ENCODE measurements at places on chromosomes 12 and 14. TPM values are rescaled to one million over a fixed set of nuclear protein-coding genes. Genes with fewer than 3 reads are reported as not detected.

DNA sequence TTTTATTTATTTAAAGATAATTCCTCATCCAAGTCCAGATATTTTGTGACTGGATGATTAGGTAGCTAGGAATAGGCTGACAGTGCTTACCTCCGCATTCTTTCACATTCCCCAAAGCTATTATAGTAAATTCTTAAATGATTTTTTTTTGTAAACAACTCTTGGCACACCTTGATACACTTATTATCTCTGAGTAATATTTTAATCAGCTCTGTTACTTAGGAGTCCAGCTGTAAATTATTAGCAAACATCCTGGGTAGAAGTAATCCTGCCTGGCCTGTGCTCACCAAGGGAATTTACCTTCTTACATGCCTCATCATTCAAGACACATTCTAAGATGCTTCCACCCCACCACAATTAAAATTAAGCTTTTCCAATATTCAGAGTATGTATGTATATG is 186.1 kb downstream of the SLC2A13 start:
- H3K4me3 ChIP-seq = no peak overlapping the region
- H3K36me3 ChIP-seq = no peaks in the 10 kb centered on the region
- no peaks in the 10 kb centered on the region for H3K4me1 ChIP-seq
- H3K27me3 ChIP-seq = no peaks in the 10 kb centered on the region
- no peak for DNase-seq
- H3K27ac ChIP-seq = no peak overlapping the region

GRCh38 chr14:104681689-104682074 is 7.7 kb upstream of the INF2 start:
- peak overlapping the region; percentile 96 for H3K27ac ChIP-seq
- H3K4me1 ChIP-seq = peaks cover 40% of the 10 kb centered on the region
- no peaks in the 10 kb centered on the region for H3K27me3 ChIP-seq
- H3K4me3 ChIP-seq = peak overlapping the region; percentile 39
- peak; percentile 81 for DNase-seq

- peak; percentile 66 for DNase-seq
- peaks cover 8% of the 10 kb centered on the region for H3K27me3 ChIP-seq
- H3K36me3 ChIP-seq = no peaks in the 10 kb centered on the region
- H3K27ac ChIP-seq = no peak overlapping the region
These were observed 31.2 kb downstream of the TAS2R7 start for GRCh38 chr12:10771132-10771733.

- H3K36me3 ChIP-seq = no peaks in the 10 kb centered on the region
- no peak overlapping the region for H3K27ac ChIP-seq
- DNase-seq = no peak
- H3K27me3 ChIP-seq = no peaks in the 10 kb centered on the region
- H3K4me3 ChIP-seq = no peak overlapping the region
- H3K4me1 ChIP-seq = peaks cover 8% of the 10 kb centered on the region
These were observed 708.6 kb upstream of the TMEM132C start for GRCh38 chr12:127558361-127558760.

Gene HECTD4
- polyA plus RNA-seq = 5.5 TPM

GRCh38 chr12:43132291-43132690 is 419.7 kb downstream of the ADAMTS20 start:
- no peak overlapping the region for H3K27ac ChIP-seq
- H3K4me3 ChIP-seq = no peak overlapping the region
- no peak for DNase-seq
- no peaks in the 10 kb centered on the region for H3K4me1 ChIP-seq

GRCh38 chr12:59453475-59453874 is 142.4 kb upstream of the SLC16A7 start:
- DNase-seq = no peak
- no peaks in the 10 kb centered on the region for H3K27me3 ChIP-seq
- H3K36me3 ChIP-seq = no peaks in the 10 kb centered on the region

GRCh38 chr12:81888106-81888740 is 129.1 kb upstream of the PPFIA2 start:
- no peak overlapping the region for H3K27ac ChIP-seq
- no peaks in the 10 kb centered on the region for H3K36me3 ChIP-seq
- no peaks in the 10 kb centered on the region for H3K27me3 ChIP-seq
- no peaks in the 10 kb centered on the region for H3K4me1 ChIP-seq

- no peak overlapping the region for H3K4me3 ChIP-seq
- DNase-seq = no peak
- H3K27me3 ChIP-seq = no peaks in the 10 kb centered on the region
- no peaks in the 10 kb centered on the region for H3K4me1 ChIP-seq
- H3K36me3 ChIP-seq = no peaks in the 10 kb centered on the region
These were observed 107.5 kb upstream of the CPNE8 start for GRCh38 chr12:39012870-39013269.

DNA sequence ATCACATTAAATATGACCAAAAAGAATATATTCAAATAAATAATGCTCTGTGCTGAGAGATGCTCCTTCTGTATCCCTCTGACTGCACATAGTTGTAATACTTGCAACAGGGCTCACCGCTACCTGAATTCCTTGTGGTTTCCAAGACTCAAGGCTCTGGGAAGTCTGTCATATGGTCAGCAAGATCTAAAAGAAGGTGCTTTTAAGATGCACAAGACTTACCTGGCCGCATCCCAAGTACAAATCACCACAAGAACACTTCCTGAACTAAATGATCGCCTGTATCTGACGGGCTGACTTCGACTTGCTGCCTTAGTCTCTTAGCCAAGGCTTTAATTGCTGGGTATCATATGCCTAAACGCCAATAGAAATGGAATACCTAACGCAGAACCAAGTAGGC is 67.2 kb downstream of the HECTD4 start:
- DNase-seq = no peak
- no peaks in the 10 kb centered on the region for H3K4me1 ChIP-seq
- H3K27me3 ChIP-seq = no peaks in the 10 kb centered on the region
- no peaks in the 10 kb centered on the region for H3K36me3 ChIP-seq
- no peak overlapping the region for H3K27ac ChIP-seq

DNA sequence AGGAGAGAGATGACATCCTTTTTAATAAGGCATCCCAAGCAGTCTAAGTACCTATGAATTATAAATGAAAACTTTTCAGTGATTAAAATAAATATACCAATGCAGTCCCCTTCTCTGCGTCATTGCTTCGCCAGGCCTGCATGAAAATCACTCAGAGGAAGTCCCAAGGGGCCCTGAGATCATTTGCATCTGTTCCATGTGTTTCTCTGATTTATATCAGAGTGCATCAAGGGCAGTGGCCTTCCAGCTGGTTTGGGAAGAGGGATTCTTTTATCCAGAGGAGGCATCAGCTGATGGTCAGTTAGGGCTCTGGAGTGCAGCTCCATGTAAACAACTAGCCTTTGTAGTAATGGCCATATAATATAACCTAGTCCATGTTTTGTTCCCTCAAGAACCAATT is 210.1 kb downstream of the RGS6 start:
- no peak overlapping the region for H3K4me3 ChIP-seq
- H3K27me3 ChIP-seq = no peaks in the 10 kb centered on the region
- no peak for DNase-seq
- no peak overlapping the region for H3K27ac ChIP-seq
- H3K36me3 ChIP-seq = no peaks in the 10 kb centered on the region
- H3K4me1 ChIP-seq = no peaks in the 10 kb centered on the region

GRCh38 chr12:116406529-116406928 is 129.0 kb upstream of the MED13L start:
- H3K4me1 ChIP-seq = peaks cover 3% of the 10 kb centered on the region
- no peak overlapping the region for H3K27ac ChIP-seq
- H3K4me3 ChIP-seq = no peak overlapping the region
- no peaks in the 10 kb centered on the region for H3K27me3 ChIP-seq

Gene KRT72
- polyA plus RNA-seq = not detected

Gene RPS26
- 739 TPM for polyA plus RNA-seq
